ENCODE measurements at places on chromosomes 6 and 20.
A peak's percentile ranks its signal among the peaks of the same experiment; 100 is the strongest.

- no peak for DNase-seq
Measured at GRCh38 chr6:101607111-101607690, 213.7 kb downstream of the GRIK2 start.

- no peak for DNase-seq
Measured at GRCh38 chr20:24111858-24112257, 123.3 kb upstream of the GGTLC1 start.

DNA sequence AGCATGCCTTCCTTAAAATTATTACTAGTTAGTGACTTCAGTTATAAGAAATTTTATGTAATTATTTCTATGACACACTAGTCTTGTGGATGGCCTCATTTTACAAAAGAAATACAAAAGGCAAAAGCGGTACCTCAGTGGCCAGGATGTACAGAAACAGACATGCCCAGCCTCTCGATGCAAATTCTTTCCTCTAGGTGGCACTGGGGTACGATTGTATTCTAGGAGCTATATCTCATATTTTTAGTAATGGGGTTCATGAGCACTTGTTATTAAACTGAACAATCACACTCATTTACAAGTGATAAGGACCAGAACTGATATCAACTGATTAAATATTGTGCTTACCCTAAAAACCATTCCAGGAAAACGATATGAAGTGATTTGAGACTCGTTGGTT is 59.8 kb downstream of the SOD2 start:
- no peak for DNase-seq

- no peak for DNase-seq
Measured at GRCh38 chr6:104639668-104640067, 220.1 kb downstream of the HACE1 start.

DNA sequence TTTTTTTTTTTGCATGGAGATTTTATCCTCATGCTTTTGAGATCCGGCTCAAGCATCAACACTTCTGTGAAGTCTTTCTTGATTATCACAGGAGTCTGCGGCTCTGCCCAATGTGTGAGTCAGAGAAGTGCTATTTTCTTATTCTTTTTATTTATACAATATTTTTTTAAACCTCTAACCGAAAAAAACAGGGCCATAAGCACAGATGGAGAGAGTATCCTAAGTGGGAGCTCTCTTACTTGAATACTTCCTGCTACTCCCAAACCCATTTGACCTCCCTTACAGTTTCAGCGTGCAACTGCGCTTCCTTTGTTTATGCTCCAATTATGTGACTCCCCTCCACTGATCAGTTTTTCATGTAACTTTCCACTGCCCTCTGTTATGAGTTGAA is 8.7 kb upstream of the ATXN1 start:
- DNase-seq, result no peak

DNA sequence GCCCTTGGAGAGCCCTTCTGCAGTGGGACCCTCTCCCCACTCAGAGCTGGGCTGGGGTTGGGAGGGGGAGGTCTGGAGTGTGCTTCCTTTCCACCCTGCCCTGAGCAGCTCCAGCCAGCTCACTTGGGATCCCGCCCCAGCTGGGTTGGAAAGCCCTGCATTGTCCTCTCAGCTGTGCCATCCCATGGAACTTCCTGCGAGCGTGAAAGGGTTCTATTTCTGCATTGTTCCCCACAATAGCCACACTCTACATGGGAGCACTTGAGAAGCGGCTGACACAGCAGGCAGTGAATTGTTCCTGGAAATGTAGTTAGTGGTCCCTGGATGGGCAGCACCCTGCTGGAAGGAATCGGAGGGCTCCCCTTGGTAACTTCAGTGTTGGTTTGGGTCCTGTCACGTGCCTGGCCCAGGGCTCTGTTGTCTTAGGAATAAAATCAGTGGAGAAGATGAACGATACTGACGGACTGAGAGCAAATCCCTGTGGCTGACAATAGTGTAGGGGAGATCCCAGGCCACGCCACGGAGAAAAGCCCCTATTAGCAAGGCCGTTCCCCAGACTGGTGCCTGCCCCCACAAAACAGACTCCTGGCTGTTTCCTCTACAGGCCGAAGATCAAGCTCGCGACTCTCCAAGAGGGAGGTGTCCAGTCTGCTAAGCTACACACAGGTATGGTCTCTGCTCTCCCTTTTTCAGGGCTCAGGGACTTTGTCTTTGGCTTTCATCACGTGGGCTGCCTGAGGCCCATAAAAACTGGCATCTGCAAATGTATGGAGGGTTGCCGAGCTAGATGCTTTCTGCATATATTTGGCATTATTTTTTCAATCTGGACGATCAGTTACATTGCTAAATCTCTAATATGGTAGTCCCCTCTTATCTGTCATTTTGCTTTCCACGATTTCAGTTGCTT is 18.8 kb downstream of the DNMT3B start:
- no peak for DNase-seq

DNA sequence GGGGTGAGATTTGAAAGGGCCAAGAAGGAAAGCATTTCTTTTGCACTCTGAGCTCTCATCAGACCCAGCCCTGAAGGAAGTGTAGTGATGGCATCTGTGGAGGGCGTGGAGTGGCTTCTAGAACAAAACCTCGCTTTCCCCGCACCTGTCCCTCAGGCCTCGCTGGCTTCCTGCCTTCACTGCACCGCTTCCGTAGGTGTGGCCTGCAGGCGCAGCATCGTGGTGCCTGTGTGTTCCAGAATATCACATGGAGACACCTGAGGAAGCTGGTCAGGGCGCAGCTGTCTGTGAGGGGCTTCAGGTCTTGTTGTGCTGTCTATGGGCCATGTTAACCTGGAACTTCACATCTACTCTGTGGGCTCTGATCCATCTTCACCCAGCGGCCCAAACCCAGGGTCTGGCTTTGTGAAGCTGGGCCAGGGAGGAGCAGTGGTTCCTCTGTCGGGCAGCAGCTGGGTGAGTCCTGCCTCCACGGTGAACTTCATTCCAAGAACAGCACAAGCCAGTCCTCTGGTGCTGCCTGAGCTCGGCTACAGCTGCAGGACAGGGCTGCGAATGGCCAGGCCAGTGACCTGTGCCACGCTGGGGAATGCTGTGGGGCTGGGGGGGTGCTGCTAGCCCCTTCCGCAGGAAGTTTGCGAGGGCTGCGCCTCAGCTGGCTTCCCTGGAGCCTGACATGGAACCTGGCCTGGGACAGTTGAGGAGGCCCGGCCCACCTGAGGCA is 40.9 kb downstream of the DSTN start:
- peak; percentile 52 for DNase-seq

GRCh38 chr6:53466257-53466656 is 78.6 kb downstream of the GCLC start:
- no peak for DNase-seq

DNA sequence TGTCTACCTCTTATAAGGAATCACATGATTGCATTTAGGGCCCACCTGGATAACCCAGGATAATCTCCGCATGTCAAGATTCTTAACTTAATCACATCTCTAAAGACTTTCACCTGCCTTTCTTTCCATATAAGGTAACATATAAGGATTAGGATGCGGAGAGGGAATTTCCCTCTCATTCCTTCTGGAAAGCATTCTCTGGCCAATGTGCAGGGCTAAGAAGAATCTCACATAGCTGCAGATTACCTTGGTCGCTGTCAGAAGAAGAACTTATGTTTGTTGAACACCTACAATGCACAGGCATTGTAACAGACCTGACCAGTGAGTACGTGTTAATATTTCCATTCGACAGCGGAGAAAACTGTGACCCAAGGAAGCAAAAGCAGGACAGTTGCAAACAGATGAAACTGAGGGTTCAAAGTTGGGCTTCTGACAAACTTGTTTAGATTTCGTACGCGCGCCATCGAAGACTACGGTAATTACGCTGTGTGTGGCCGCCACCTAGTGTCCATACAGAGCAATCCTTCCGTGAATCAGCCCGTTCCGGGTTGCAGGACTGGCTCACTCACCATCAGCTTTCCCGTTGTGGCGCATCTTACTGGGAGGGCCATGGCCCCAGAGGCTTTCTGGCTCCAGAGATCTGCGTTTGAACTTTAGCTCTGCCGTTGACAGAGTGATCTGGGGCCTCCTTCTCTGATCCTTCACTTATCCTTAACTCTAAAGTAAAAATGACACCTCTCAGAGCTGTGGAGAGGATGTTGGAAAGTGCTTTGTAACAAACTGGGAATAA is 9.5 kb downstream of the C20orf202 start:
- peak; percentile 69 for DNase-seq

DNA sequence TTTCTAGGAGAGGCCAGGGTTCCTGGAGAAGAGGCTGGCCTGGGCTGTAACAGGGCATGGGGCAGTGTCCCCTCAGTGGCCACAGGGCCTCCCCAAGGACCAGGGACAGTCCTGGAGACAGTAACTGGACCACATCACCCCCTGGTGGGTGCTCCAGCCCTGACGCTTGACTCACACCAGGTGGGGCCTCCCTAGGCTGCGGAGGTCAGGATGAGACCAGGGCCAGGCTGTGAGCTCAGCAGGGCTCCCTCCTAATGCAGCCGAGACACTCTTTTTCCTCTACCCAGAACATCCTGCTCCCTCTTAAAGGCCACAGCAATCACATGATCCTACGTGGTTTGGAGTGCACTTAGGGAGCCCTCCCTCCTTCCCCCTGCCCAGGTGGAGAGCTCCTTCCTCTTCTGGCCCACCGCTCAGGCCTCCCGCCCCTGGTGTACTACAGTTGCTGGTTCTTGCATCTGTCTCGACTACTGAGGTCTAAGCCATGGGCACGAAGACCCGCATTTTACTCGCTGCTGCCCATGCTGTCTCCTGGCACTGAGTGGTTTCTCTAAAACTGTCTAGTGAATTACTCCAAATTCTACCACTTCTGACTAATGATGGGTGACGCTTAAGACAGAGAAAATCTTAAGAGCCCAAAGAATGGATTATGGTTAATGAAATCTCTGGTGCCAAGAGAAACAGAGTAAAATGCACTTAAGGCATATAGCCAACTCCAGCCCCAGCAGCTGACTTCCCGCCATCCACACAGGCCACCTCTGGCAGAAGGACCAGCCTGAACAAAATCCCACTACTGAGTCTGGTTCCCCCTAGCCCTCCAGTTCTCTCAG is 166.1 kb upstream of the CST7 start:
- no peak for DNase-seq

DNA sequence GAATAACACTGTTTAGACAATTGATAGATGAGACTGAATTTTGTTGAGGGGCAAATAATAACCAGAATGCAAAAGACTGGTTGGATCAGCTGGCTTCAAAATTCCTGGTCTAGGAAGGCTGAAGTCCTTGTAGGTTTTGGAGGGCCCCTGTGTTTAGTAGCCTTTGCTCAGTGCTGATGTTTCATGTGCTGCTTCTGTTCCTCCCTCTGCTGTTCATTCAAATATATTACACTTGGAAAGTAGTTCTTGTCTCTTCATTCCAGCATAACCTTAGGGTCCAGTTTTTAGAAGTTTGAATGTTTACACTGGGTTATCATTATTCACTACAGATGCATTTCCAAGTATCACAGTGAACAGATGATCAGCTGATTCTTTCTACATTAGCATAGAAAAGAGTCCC is 72.5 kb downstream of the FLRT3 start:
- no peak for DNase-seq

DNA sequence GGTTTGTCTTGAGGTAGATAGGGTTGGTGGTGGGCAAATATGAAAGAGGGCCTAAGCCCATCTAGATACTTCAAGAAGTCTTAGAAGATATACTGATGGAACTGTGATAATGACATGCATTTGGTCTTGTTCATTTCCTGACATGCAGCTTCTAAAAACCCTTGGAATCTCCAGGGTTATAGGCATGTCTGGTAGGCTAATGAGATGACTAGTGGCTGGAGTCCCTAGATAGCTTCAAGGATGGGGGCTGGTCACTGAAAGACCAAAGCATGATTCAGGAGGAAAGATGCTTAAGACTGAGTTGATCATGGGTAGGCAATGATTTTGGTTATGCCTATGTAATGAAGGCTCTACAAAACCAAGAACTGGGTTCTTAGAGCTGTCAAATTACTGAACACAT is 217.9 kb upstream of the MOCS1 start:
- DNase-seq, result no peak

DNA sequence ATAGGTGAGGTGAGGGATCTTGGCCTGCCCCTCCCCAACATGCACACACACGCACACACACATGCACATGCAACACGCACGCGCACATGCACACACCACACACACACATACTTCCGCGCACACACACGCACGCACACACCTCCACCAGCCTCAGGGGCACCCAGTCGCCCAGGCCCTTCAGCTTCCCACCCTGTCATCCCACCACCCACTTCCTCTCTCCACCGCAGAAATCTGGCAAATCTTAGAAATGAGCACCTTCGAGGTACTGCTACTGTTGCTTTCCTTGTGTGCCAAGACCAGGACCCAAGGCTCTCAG is 1.2 kb downstream of the SPDEF start:
- DNase-seq, result no peak

GRCh38 chr20:61644378-61645076 is 392.5 kb downstream of the CDH4 start:
- DNase-seq, result peak; percentile 39

- DNase-seq, result no peak
Measured at GRCh38 chr6:167970230-167970629, 27.2 kb upstream of the KIF25 start.

DNA sequence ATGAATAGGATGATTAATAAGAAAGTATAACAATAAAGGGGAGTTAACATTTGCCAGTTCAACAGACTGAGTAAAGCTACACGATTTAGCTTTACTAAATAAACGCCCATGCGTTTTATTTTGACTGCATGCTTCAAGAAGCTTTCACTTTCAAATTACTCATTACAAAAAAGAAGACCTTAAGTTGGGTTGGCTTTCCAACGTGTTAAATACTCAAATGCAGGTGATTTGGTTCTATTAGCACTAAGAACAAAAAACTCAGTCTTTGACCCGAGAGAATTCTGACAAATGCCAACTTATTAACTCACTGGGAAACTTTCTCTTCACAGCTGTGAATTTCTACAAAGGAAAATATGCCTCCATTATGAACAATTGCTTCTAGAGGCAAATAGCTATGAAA is 24.8 kb downstream of the RNF146 start:
- DNase-seq, result no peak

Data from femur (tissue), 1 donor.